Progenitor cell of endocrine pancreas (in vitro differentiated cells): ENCODE measurements at places on chromosomes 2 and 18. TPM values are rescaled to one million over a fixed set of nuclear protein-coding genes. Genes with fewer than 3 reads are reported as not detected.

The PSMA8 gene
- 0.29 TPM in 1 of 2 replicates, not detected in the other for total RNA-seq

The LRP1B gene
- 0.57 and 1.4 TPM in 2 replicates for total RNA-seq

The GPR45 gene
- total RNA-seq = not detected in 2 replicates

The USP34 gene
- 139 and 160 TPM in 2 replicates for total RNA-seq

The ALK gene
- 0.11 TPM in 1 of 2 replicates, not detected in the other for total RNA-seq

The TNFRSF11A gene
- total RNA-seq = 0.43 and 0.64 TPM in 2 replicates

The FKBP7 gene
- 14.0 and 15.8 TPM in 2 replicates for total RNA-seq

The DYSF gene
- 1.4 and 1.6 TPM in 2 replicates for total RNA-seq

- no peak for DNase-seq
Measured at GRCh38 chr2:8679827-8680731, 1.8 kb upstream of the ID2 start.

GRCh38 chr18:66722671-66723070 is 118.8 kb upstream of the CDH19 start:
- DNase-seq = no peak

DNA sequence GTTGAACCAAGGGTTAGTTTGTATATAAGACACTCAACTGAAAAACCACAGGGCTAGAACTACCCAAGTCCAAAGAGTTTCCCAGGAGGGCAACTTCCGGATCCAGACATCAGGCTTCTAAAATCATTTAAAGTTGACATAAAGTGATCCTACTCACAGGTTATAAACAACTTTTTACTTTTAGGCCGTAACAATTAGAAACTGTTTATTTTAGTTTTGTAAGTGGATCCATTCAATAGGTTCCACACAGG is 454.6 kb downstream of the MEIS1 start:
- no peak for DNase-seq

GRCh38 chr18:72843743-72844142 is 24.0 kb downstream of the NETO1 start:
- DNase-seq = no peak

DNA sequence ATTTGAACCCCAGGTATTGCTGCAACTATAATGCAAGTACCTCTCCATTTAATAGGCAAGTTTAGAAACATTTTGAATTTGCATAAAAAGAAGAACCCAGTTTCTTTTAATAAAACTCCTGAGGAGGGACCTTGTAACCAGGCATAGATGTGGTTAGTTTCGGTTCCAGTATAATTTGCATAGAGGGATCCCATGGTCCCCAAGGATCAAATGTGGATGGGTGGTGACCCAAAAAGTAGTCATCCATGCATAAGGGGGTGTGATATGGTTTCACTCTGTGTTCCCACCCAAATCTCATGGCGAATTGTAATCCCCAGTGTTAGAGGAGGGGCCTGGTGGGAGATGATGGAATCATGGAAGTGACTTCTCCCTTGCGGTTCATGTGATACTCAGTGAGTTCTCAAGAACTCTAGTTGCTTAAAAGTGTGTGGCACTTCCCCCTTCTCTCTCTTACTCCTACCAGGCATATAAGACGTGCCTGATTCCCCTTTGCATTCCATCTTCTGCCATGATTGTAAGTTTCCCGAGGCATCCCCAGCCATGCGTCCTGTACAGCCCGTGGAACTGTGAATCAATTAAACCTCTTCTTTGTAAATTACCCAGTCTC is 40.2 kb upstream of the SKA1 start:
- DNase-seq = no peak

DNA sequence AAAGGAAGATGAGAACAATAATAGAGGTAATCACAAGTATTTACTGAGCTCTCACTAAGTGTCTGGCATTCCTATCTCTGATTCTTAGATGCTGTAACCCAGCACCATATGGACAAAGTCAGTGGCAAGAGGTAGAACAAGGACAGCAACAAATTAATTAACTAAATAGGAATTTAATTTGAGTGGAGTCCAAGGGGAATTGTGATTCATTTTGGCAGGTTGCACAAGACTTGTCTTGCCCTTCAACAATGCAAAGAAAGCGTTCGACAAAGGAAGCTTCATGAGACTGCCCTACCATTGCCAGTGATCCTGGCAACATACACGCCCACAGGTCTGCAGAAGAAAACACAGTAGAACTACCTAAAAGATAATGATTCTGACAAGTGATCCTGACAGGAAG is 221.6 kb downstream of the RBM43 start:
- DNase-seq = no peak

- DNase-seq = no peak
Measured at GRCh38 chr2:111184725-111185310, 64.1 kb downstream of the BCL2L11 start.

DNA sequence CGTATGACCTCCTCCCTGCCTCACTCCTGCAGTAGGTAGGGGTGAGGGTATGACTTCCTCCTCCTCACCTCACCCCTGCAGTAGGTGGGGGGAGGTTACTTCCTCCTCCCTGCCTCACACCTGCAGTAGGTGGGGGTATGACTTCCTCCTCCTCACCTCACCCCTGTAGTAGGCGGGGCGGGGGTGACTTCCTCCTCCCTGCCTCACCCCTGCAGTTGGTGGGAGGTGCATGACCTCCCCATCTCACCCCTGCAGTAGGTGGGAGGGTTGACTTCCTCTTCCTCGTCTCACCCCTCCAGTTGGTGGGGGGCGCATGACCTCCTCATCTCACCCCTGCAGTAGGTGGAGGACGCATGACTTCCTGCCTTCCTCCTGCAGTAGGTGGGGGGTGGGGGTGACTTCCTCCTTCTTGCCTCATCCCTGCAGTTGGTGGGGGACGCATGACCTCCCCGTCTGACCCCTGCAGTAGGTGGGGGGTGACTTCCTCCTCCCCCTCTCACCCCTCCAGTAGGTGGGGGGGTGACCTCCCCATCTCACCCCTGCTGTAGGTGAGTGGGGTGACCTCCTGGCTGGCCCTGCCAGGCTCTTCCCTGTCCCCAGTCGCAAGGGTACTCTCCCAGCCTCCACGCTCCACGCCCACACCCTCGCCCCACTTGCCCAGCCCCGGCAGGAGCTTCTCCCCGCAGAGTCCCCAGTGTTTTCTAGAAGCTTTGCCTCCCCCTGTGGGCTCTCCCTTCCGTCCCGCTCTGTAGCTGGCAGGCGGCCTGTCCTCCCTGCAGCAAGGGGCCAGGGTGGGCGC is 39.3 kb downstream of the TSHZ1 start:
- no peak for DNase-seq

DNA sequence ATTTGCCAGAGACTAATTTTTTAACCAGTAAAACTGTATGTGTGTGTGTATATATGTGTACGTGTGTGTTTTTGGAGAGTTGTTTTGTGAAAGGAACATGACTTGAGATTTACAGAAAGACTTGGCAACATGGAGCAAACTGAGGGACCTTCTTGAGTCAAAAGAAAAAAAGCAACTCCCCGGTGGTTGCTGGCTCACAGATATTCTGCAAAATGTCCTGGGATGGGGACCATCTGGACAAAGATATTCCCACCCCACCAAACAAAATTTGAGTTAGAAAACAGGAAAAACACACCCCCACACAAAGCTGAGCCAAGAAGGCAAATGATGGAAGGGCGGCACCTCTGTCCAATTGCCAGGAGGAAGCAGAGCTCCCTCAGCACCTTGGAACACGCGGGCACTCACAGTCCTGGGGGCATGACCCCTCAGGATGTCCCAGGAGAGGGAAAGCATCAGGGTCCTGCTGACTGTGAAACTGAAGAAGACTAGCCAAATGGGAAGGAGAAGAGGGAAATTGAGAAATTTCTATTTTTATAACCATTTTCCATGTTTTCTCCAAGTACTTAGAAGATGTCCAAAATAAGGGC is 290.2 kb upstream of the ACVR2A start:
- no peak for DNase-seq

DNA sequence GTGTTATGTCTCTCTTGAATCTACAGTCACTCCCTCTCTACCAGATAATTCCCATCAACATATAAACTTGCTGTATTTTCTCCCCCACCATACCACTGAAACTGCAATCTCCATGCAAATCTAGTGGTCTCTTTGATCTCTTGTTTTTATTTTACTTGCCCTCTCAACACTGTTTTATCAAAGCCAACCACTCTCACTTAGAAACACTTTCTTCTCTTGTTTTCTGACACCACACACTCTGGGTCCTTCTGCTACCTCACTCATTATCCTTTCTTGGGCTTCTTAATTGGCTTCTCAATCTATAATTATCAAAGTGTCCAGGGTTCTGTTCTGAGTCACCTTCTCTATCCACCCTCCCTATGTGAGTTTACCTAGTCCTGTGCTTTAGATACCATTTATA is 2.0 kb upstream of the MCFD2 start:
- no peak for DNase-seq

DNA sequence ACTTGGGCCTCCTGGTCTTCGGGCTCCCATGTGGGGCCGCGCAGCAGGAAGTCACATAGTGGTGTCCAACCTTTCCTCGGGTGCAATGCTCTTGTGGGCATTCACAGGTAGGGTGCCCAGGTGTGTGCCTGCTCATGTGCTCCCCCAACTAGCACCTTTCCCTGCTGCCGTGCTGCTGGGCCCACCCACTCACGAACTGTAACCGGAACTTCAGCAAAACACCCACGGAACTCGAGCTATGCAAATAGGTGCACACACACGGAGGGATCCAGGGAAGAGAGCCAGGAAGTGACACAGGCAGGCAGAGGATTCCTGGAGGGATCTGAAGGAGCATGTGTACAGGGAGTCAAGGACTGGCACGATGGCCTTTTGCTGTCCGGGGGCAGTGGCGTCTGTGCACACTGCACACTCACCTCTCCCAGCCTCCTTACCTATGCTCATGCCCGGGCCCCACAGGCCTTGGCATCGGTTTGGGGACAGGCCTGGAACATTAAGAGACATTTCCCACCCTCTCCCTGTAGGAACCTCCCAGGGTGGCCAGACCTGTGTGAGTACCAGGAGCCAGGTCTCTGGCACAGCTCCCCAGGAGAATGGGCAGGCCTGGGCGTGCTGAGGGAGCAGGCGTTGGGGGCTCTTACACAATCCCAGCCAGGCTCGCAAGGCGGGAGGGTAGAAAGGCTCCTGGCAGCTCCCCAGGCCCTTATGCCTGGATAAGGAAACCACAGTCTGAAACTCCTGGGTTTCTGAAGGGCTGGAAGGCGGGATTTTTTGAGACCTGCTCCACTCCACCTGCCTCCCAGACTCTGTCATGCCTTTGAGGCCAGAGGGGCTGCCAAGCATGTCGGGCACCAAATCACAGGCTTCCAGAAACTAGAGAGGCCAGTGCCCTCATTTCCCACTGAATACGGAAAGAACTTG is 6.6 kb upstream of the PTMA start:
- no peak for DNase-seq

DNA sequence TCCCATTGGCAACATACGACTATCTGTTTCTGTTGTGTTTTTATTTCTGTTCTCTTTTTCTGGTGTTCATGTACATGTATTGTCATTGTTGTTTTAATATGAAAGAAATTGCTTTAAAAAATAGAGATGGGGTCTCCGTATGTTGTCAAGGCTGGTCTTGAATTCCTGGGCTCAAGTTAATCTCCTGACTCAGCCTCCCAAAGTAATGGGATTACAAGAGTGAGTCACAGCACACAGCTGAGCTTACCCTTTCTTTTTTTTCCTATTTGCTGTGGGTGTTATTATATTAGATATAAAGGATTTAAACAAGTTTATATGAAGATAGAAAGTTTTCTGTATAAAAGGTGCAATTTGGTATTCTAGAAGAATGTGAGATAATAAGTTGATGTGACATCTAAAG is 554.6 kb downstream of the DSC3 start:
- DNase-seq = no peak

- no peak for DNase-seq
Measured at GRCh38 chr2:191629976-191630712, 47.8 kb upstream of the NABP1 start.

DNA sequence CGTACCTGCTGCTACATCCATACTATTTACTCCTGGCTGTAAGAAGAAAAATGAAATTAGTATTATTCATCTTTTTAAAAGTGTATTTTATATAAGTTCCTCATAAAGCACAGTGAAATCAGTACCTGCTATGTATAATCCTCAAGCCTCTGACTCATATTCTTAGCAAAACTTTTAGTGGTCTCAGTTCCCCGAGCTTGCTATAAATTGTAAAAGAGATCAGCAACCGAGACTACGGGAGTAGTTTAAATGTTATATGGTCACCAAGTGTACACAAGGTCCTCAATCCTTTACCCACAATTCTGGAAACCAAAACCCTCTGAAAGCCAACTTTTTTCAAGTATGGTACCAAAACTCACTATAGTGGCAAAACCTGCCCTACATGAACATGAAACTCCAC is 24.2 kb downstream of the PRPF40A start:
- no peak for DNase-seq

DNA sequence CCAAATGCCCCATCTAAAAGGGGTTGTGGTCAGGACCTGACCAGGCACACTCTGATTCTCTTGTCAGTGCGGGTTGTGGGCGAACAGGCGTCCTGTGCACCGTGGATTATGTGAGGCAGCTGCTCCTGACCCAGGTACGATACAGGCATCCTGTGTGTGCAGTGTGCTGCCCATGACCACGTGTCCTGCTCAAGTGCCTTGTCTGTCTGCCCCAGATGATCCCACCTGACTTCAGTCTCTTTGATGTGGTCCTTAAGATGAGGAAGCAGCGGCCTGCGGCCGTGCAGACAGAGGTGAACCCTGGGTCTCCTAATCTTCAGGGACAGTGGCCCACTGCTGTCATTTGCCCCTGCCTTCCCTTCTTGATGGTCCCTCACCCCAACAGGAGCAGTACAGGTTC is 14.6 kb downstream of the PTPN18 start:
- no peak for DNase-seq

DNA sequence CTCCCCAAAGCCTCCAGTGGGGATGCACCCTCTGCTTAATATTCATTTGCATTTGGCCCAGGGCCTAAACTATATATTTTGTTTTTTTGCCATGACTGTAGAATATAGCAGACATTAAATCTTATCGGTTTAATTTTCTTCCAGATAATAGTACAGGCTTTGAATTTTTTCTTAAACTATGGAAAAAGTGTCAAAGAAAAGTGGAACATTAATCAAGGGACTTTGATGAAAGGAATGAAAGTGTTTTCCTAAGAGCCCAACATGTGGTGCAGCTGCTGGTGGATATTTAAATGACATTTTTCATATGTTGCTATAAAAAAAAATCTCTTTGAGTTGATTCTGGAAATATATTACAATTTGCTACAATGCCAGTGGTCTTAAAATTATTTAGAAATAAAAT is 346.8 kb downstream of the CYP26B1 start:
- DNase-seq = no peak

DNA sequence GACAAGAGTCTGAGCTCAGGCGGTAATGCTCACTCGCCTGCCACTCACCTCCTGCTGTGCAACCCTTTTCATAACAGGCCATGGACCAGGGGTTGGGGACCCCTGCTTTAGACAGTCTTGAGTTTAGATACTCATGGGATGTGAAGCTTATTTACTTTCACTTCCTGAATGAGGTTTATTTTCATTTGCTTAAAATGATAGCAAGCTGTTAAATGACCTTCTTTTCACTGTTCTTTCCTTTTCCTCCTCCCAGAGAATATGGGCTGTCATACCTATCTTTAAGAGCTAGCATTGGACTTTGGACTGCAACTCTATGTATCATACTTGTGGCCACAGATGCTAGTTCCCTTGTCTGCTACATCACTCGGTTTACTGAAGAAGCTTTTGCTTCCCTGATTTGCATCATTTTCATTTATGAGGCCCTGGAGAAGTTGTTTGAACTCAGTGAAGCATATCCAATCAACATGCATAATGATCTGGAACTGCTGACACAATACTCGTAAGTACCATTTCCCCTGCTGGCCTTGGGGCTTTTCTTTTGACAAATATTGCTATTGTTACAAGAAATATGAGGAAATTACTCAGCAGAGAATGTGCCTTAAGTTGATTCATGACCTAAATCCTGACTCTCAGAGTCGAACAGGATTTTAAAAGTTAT is 168.5 kb downstream of the DPP4 start:
- DNase-seq = no peak

GRCh38 chr2:67670747-67671183 is 273.6 kb downstream of the ETAA1 start:
- no peak for DNase-seq

GRCh38 chr18:62745089-62745751 is 29.9 kb downstream of the PHLPP1 start:
- DNase-seq = no peak
